ENCODE measurements at places on chromosomes 13 and 19.

DNA sequence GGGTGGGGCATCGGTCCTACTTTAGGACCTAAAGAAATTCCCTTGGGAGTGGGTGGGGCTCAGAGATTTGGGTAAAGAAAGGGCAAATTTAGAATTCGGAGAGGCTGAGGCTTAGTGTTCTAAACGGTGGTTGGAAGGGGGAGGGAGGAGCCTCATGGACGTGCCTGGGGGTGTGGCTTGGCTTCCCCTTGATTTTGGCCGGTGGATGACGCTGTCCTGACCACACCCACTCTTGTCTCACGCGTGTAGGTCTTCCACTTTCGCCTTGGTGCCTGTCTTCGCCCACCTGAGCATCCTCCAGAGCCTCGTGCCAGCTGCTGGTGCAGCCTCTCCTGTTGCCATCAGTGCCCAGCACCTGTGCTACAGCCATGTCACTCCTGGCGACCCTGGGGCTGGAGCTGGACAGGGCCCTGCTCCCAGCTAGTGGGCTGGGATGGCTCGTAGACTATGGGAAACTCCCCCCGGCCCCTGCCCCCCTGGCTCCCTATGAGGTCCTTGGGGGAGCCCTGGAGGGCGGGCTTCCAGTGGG lies 1.2 kb upstream of the NUP62 start:
- DNase-seq = no peak

DNA sequence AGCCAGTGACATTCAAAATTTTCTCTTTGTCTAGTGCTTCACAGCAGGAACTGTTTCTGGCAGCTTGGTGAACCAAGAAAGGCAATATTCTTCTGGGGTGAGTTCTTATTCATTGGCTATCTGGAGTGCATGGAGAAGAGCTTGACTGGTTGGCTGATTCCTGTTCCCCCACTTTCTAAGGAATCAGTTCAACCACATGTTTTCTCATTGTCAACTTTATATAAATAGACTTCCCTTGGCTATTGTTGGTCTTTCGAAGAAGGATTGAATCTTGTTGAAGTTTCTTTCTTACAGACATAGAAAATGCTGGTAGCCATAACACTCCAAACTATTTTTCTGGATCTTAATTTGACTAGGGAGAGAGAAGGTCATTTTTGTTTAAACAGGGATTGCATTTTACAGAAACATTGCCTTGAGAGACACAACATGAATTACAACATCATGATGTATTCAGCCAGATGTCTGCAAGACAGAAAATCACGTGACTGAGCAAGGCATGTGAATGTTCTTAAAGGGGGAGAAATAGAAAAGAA lies 85.2 kb downstream of the EDNRB start:
- DNase-seq = peak; percentile 54

DNA sequence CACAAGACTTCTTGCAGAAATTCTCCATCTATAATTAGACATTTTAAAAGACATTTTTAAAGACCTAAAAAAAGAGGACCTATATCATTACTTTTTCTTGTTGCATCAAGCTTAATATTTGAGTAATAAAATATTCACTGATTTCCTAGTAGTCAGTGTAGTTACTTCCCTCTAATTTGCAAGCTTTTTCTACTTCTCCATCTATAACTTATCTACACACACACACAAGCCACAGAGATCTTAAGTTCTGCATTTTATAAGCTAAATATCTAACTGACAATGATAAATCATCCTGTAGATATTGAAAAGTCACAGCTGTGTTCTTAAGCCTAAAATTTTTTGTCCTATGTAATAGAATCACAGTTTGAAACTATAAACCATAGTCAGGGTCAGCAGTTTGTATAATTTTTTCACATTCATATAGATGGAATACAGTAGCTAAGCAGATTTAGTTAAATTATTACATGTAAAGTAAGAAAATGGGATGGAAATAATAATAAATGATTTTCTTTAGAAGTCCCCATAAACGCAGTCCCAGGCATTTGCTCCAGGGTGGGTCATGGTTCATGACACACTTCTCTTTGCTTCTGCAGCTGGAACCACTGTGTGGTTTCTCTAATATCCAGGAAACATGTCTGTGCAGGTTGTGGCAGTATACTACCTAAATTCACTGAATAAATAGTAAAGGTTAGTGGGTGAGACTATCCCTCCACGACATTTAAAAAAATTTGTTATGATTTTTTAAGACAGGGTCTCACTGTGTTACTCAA lies 60.2 kb downstream of the ESD start:
- DNase-seq = no peak

DNA sequence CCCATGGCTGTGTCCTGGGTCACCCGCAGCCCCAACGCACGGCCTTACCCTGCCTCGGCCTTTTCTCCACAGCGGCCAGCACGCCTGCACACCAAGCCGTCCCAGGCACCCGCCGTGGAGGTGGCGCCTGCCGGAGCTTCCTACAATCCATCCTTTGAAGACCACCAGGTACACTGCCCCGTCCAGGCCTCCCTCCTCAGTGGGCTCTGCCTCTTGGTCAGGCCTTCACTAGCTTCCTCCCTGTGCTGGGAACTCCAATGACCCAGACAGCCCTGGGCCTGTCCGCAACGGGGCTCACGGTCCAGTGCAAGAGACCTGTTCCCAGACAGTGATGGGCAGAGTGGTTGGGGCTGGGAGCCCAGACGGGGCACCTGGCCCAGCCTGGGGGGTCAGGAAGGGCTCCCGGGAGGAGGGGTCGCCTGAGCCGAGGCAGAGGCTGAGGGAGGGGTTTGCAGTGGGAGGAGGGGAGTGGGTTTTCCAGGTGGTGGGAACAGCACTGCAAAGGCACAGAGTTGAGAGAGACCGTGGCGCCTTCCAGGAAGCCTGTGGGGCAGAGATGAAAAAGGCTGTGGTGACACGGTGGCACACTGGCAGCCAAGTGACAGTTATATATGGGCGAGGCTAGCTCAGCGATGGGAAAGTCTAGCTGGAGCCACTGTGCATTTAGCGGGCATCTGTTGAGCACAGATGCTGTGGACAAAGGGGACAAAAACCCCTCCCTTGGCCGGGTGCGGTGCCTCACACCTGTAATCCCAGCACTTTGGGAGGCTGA lies 7.3 kb downstream of the NOP53 start:
- DNase-seq = no peak

- peak; percentile 58 for DNase-seq
Observed at GRCh38 chr13:24107955-24108614, 52.4 kb upstream of the SPATA13 start.

GRCh38 chr19:30685426-30686000 lies 313.3 kb downstream of the ZNF536 start:
- no peak for DNase-seq

GRCh38 chr19:53871454-53871853 lies 3.8 kb downstream of the MYADM start:
- no peak for DNase-seq

- no peak for DNase-seq
Observed at GRCh38 chr13:97249796-97250495, 27.8 kb downstream of the MBNL2 start.

DNA sequence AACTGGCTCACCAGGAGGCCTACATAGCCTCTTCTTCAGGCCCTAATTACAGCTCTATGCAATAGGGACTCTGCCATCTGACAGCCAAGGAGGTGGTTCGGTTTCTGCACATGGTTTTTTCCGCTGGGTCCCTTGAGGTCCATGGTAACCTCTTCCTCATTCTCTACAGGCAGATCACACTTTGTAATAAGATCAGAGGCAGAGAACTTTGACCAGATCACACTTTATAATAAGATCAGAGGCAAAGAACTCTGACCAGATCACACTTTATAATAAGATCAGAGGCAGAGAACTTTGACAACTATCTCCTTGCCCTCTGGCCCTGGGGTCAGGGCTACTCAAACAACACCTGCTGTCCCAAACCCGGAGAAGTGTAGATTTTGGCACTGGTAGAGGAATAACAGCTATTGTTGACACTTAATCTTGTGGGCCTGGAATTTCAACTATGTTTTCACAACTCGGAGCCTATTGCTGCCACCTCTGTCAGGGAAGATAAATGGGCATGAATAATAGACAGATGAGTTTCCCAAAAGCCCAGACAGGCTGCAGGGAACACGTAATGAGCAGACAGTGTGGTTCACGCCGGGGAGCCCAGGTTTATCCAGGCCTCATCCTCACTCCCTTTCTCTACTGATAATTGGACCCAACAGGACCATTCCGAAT lies 246.1 kb downstream of the UQCRFS1 start:
- DNase-seq = peak; percentile 2

DNA sequence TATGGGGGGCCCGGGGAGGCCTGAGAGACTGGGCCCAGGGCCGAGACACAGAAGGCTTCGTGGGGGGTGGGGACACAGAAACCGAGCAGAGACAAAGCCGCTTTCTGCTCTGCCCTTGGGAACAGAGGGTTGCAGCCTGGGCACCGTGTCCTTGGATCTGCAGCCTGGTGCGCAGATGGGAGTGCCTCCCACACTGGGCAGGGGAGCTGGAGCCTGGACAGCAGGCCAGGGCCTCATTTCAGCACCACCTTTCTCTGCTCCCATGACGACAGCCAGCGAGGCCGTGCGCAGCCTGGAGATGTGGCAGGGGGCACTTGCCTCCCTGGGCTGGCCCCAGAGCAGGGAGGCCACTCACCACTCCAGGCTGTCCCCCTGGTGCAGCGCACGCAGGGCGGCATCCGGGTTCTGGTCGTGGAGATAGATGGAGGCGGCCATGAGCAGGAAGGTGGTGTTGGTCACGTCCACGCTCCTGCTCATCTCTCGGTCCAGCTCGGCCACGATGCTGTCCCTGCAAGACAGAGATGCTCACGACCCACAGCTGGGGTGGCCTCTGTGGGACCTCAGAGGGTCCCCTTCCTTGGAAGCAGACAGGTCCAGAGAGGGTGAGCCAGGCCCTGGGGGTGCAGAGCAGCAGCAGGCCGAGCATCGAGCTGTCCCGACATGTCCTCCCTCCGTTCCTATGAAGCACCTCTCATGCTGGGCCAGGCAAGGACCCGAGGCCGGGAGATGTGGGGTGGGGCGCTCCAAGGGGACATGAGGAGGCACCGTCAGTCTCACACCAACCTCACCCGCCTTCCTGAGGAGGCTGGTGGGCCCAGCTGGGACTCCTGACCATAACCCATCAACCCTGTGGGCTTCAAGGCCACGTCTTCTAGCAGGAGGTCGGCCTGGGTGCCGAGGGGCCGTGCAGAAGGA lies 10.9 kb upstream of the CERS1 start:
- no peak for DNase-seq

DNA sequence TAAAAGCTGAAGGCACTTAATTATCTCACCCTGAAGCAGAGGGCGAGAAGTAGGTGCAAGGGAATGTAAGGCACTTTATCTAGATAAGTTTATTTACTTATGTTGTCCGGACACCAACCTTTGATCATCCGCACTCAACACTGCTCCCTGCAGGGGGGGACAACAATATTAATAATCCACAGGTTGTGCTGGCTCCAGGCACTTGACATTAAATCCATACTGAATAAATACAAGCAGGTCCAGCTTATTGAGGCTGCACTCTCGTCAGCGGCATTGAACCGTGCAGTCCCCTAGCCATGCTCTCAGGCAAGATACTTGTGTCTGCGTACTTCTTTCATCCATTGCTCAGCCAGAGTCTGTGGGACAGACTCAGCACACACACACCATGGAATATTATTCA lies 374.5 kb upstream of the NBEA start:
- no peak for DNase-seq

DNA sequence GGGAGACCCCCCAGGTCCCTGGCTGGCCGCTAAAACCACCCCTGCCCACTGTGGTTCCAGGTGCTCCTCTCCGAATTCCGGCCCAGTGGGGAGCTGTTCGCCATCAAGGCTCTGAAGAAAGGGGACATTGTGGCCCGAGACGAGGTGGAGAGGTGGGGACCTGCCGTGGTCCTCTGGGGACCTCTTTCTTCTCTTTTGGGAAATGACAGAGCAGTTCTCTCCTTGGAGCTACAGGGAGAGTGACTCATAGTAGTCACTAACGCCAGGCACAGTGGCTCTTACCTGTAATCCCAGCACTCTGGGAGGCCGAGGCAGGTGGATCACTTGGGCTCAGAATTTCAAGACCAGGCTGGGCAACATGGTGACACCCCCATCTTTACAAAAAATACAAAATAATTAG lies 7.3 kb downstream of the PTGER1 start:
- DNase-seq = no peak
